ENCODE measurements at places on chromosomes 4 and X.

DNA sequence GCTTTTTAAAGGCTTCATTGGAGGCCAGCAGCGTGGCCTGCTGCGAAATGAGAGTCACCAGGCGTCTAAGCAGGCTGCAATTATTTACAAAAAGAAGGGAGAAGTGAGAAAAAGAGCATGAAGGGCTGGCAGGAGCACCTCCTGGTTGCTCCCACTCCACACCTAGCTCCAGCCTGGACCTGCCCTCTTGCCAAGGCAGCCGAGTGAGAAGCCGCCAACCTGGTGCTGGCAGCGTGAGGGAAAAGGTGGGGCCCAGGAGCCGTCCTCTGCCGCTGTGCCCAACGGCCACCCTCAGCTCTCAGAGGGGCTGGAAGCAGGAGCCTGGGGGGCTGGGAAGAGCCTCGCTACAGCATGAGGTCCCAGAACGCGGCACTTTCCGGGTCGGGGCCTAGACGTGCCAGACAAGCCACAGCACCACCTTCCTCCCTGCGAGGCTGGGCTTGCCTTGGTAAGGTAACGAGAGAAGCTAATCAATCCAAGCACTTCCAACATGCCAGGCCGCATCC, 16.3 kb downstream of the SLC6A8 start:
- no peak for DNase-seq

DNA sequence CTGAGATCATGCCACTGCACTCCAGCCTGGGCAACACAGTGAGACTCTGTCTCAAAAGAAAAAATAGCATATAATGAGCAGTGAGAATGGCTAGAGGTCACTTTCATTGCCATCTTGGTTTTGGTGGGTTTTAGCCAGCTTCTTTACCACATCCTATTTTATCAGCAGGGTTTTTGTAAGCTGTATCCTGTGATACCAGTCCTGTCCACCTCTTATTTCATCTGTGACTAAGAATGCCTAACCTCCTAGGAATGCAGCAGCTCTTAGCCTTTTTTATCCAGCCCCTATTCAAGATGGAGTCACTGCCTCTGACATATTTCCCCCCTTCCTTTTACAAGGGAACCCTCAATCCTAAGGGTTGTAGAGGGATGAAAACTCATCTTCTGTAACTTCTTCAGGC, 26.1 kb upstream of the IGFBP7 start:
- no peak for DNase-seq

DNA sequence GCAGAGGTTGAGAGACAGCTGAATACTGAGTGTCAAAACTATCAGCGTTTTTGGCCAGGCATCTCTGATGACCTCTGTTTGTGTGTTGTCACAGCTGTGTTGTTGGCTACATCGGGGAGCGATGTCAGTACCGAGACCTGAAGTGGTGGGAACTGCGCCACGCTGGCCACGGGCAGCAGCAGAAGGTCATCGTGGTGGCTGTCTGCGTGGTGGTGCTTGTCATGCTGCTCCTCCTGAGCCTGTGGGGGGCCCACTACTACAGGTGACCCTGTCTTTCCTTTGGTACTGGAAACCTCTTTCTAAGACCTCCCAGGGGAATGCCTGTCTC, 86.9 kb downstream of the EGF start:
- no peak for DNase-seq

- no peak for DNase-seq
These were observed 21.1 kb upstream of the CXCL2 start for GRCh38 chr4:74120086-74120485.

DNA sequence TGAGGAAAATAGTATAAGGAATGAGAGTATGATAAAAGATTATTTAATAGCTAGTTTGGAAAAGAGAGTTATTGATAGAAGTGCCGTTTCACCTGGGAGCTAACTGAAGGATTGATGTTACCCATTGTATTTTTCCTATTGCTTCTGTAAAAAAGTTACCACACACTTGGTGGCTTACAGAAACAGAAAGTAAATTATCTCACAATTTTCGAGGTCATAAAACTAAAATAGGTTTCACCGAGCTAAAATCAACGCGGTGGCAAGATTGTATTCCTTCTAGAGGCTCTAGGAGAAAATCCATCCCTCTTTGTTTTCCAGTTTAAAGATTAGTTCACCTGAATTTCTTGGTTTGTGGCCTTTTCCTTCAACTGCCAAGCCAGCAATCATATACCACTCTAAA, 11.1 kb upstream of the TRAM1L1 start:
- DNase-seq, result no peak

DNA sequence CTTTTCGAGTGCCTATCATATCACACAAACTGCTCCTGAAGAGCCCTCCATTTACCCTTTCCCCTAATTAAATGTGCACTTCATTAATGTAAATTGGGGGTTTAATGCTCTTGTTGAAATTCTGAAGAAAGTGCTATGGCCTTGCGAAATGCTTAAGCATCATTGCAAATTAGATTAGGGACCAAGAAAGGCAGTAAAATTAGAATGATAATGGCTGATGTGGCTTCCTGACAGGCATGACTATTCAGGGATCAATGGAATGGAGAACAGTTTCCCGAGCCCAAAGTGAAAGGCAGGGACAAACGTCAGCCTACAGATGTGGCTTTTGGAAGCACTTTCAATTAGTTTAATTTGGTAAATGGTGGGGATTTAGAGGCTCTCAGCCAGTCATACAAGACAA, 120.1 kb downstream of the NKX6-1 start:
- no peak for DNase-seq
